ENCODE measurements at places on chromosomes 4 and X.

DNA sequence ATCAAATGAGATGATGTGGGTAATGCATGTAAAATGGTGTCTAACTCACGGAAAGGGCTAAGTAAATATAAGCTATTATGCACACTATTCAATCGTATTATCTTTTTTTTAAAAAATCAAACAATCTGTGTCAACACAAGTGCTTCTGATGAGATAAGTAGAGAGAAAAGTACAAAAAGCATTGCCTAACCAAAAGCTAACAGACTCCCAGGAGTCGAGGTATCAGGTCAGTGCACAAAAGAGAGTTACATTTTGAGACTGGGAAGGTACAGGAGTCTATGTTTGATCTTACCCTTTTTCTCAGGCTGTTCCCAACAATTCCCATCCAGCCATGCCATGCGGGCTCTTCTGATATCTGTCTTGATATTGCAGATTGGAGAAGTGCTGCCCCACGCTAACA, 203.3 kb upstream of the ZIC3 start:
- no peak for DNase-seq

GRCh38 chr4:108130955-108131354, 37.8 kb downstream of the LEF1 start:
- DNase-seq, result no peak

- no peak for DNase-seq
Measured at GRCh38 chr4:55636656-55636999, 530 bp upstream of the NMU start.

DNA sequence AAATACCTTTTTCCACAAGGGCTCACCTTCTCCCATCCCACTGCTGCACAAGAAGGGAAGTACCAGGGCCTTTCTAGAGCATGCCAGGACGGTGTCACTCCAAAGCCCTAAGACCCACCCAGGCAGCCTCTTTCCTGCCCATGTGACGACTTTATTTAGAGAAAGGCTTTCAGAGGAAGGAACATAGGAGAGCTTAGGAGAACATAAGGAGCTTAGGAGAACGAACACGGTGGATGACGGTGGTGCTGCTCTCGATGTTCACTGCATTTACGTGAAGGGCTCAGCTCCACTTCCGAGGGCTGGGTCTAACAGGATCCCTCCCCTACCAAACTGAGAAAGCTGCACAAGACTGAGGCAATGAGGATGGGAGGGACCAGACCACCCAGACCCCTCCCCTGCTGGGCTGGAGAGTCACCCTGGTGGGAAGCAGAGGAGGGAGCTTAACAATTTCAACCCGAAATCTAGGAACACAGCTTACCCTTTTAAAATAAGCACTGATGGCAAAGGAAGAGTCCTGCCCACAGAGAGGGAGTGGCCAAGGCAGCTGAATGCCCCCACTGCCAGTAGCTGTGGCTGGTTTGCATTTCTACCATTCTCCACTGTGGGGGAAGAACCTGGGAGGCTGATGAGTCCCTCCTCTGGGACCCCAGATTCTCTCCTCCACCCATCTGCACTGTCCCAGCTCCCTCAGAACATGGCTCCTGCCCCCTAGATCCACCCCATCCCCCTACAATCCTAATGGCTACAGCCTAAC, 29.8 kb downstream of the ZFYVE28 start:
- DNase-seq, result no peak

DNA sequence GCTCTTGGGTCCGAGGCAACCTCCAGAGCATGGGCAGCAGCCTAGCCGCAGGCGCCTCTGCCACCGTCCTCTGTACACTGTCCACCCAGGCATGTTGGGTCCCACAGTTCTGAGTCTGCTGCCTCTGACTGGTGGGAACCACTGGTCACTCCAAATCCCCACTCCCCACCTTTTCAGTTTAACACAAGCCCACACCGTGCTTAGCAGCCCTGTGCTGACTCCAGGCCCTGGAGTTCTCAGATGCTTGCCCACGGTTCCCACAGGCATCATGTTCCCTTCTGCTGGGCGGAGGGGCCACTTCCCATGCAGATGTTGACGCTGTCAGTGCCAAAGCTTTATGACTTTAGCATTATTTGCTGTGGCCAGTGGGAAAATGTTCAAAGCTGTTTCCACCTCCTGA, 104.5 kb downstream of the SCD5 start:
- no peak for DNase-seq

GRCh38 chrX:108216919-108217571, 125.5 kb downstream of the ATG4A start:
- no peak for DNase-seq

DNA sequence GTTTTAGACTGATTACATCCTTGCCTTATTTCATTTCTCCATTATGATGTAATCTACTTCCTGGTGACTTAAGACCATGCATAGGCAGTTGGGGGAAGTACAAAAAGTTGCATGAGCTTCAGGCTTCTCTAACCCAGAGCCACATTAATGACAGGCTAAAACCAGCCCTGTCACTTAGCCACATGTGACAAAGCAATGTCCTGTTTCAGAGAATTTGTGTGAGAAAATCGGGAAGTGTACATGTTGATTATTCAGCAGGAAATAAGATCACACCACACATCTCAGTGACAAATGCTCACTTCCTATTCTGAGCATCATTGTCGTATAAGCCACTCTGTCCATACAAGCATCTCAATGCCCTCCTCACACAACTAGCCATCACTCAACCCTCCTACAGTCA, 98.5 kb upstream of the MAGEB16 start:
- no peak for DNase-seq

GRCh38 chrX:21816136-21816535, 23.3 kb upstream of the MBTPS2 start:
- DNase-seq, result no peak

- no peak for DNase-seq
Measured at GRCh38 chrX:2584251-2585157, 83.7 kb upstream of the DHRSX start.
